ENCODE measurements at places on chromosomes 11 and 22. TPM values are rescaled to one million over a fixed set of nuclear protein-coding genes. Genes with fewer than 3 reads are reported as not detected.

- peak; percentile 81 for DNase-seq
These were observed 17.3 kb downstream of the KCTD17 start for GRCh38 chr22:37068859-37069258.

Gene PNPLA3
- total RNA-seq, result 17.5 TPM

Gene HOATZ
- total RNA-seq, result not detected

Gene PANX3
- total RNA-seq, result not detected
